Neural progenitor cell (in vitro differentiated cells): ENCODE measurements at places on chromosomes 2 and 18. TPM values are rescaled to one million over a fixed set of nuclear protein-coding genes. Genes with fewer than 3 reads are reported as not detected.

The GCG gene
- total RNA-seq: not detected in 2 replicates

The TMEM247 gene
- total RNA-seq: not detected in 2 replicates

The SLC5A6 gene
- total RNA-seq: 42.8 and 88.9 TPM in 2 replicates

The SNRPD1 gene
- total RNA-seq: 123 and 128 TPM in 2 replicates

The MEP1B gene
- total RNA-seq: not detected in 2 replicates

The DSC3 gene
- total RNA-seq: 1.2 and 1.8 TPM in 2 replicates

GRCh38 chr2:128510701-128511397 lies 192.2 kb upstream of the HS6ST1 start:
- H3K4me1 ChIP-seq: no peaks in the 10 kb centered on the region
- no peak overlapping the region for H3K27ac ChIP-seq
- DNase-seq: no peak
- no peaks in the 10 kb centered on the region for H3K36me3 ChIP-seq
- no peaks in the 10 kb centered on the region for H3K27me3 ChIP-seq

- H3K27me3 ChIP-seq: peaks cover 2% of the 10 kb centered on the region
- no peaks in the 10 kb centered on the region for H3K36me3 ChIP-seq
- H3K27ac ChIP-seq: no peak overlapping the region
- H3K4me1 ChIP-seq: peaks cover 19% of the 10 kb centered on the region
- no peak for DNase-seq
These were observed 51.9 kb downstream of the CACNB4 start for GRCh38 chr2:152046940-152047339.

DNA sequence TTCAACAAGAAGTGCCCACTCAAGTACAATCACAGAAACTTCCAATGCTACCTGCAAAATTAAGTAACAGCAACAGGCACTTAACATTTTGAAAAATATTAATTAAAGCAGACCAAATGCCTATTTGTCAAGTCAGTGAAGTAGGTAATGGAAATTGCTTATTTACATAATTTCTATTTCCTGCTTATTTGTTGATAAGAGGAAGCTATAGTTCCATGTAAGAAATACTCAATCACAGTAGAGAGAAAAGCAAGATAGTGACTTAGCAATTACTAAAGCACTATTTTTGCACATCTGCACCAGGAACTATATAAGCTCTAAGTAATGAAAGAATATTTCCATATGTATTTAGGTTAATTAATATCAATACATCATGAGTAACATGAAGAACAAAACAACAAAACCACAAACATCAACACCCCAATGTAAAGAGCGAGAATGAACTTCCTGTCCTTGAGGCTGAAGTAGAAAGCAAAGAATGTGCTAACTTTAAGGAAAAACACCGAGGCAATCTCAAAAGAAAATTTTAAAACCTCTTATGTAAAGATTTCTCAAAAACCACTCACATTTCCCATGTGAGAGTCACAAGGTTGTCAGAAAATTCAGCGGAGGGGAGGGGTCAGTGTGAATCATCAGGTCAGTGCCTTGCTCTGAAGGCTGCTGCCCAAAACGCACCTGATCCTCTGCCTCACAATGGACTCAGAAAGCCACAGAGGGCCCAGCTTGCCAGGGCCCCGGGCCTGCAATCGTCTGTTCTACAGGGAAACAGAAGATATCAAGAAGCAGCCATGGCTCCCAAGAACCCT lies 12.5 kb downstream of the NPC1 start:
- H3K4me3 ChIP-seq: no peak overlapping the region
- DNase-seq: no peak
- peaks cover under 1% of the 10 kb centered on the region for H3K4me1 ChIP-seq
- H3K27me3 ChIP-seq: no peaks in the 10 kb centered on the region
- no peak overlapping the region for H3K27ac ChIP-seq
- H3K36me3 ChIP-seq: no peaks in the 10 kb centered on the region

DNA sequence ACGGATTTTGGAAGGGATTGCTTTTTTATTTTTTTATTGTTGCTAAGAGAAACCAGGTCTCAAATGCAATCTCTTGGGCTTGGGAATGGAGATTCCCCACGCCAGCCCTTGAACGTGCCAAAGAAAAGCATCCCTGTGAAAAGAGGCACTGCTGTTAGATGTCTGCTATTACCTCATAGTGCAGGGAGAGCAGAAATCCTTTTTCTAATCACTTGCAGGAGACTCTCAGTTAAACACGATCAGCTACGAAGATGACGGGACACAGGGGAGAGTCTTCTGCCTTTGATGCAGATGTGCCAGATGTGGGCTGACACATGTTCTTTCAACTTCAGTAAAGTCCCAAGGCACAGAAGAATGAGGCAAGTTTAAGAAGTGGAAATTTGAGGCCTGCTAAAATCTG lies 381.6 kb upstream of the TRIB2 start:
- no peaks in the 10 kb centered on the region for H3K36me3 ChIP-seq
- H3K4me1 ChIP-seq: no peaks in the 10 kb centered on the region
- H3K27ac ChIP-seq: no peak overlapping the region
- H3K27me3 ChIP-seq: no peaks in the 10 kb centered on the region

- DNase-seq: no peak
- no peaks in the 10 kb centered on the region for H3K36me3 ChIP-seq
These were observed 249.4 kb downstream of the NRXN1 start for GRCh38 chr2:50782543-50782942.

DNA sequence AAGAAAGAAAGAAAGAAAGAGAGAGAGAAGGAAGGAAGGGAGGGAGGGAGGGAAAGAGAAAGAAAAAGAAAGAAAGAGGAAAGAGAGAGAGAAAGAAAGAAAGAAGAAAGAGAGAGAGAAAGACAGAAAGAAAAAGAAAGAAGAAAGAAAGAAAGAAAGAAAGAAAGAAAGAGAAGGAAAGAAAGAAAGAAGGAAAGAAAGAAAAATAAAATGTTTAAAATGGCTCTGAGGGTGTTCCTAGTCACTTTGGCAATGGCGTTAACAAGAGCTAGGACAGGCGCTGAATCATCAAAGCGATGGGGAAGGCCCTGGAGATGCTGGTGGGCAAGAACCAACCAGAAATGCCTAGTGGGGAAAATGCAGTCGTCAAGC lies 77.8 kb upstream of the GPC1 start:
- no peak overlapping the region for H3K27ac ChIP-seq
- no peak overlapping the region for H3K4me3 ChIP-seq
- H3K36me3 ChIP-seq: no peaks in the 10 kb centered on the region
- H3K27me3 ChIP-seq: no peaks in the 10 kb centered on the region

DNA sequence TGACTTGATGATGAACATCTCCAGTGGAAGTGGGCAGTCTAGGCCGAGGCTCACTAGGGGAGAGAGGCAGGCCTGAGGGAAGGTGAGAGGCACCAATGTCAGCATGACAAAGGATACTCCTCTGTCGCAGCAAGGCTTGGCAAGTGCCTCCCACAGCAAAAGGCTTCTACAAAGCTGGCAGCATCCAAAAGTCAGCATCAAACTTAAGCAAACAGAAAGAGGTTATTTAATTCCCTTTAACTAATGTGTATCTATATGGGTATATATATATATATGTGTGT lies 41.6 kb downstream of the NIFK start:
- no peak overlapping the region for H3K4me3 ChIP-seq
- H3K36me3 ChIP-seq: no peaks in the 10 kb centered on the region
- H3K4me1 ChIP-seq: no peaks in the 10 kb centered on the region
- no peak overlapping the region for H3K27ac ChIP-seq
- no peak for DNase-seq

GRCh38 chr2:162277381-162277780 lies 34.1 kb upstream of the FAP start:
- no peaks in the 10 kb centered on the region for H3K4me1 ChIP-seq
- H3K4me3 ChIP-seq: no peak overlapping the region
- no peaks in the 10 kb centered on the region for H3K36me3 ChIP-seq
- no peaks in the 10 kb centered on the region for H3K27me3 ChIP-seq
- no peak for DNase-seq

GRCh38 chr18:73948497-73948896 lies 199.1 kb downstream of the FBXO15 start:
- H3K36me3 ChIP-seq: no peaks in the 10 kb centered on the region
- DNase-seq: no peak
- no peak overlapping the region for H3K4me3 ChIP-seq
- no peak overlapping the region for H3K27ac ChIP-seq
- H3K27me3 ChIP-seq: no peaks in the 10 kb centered on the region
- H3K4me1 ChIP-seq: no peaks in the 10 kb centered on the region

DNA sequence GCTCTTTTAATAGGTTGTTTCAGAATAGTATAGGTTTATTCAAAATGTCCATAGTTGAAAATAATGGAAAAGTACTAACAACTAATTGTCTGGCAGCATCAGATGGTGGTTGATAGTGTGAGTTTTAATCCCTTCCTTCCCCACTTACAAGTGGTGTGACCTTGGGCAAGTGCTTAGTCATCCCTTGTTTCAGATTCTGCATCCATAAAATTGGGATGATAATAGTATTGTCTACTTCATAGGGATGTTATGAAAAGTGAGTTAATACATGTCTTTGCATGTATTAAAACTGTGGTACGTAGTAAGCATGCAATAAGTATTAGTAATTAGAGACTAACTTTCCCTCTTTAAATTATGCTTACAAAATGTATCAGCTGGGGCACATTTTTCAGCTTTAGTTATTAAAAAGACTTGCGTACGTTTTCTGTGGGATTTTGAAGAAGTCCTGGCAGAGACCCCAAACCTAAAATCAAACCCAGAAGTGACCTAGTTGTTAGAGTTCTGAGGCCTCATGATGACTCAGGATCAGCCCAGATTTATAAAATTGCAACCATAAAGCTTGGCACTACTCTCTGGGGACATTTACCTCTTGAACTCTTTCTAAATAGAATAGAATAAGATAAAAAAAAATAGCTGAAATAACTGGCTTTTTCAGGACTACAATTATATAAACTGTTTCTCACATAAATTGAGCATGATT lies 8.6 kb downstream of the ITGA4 start:
- H3K4me1 ChIP-seq: no peaks in the 10 kb centered on the region
- no peak for DNase-seq
- peaks cover 8% of the 10 kb centered on the region for H3K27me3 ChIP-seq
- no peaks in the 10 kb centered on the region for H3K36me3 ChIP-seq
- H3K4me3 ChIP-seq: no peak overlapping the region
- no peak overlapping the region for H3K27ac ChIP-seq

DNA sequence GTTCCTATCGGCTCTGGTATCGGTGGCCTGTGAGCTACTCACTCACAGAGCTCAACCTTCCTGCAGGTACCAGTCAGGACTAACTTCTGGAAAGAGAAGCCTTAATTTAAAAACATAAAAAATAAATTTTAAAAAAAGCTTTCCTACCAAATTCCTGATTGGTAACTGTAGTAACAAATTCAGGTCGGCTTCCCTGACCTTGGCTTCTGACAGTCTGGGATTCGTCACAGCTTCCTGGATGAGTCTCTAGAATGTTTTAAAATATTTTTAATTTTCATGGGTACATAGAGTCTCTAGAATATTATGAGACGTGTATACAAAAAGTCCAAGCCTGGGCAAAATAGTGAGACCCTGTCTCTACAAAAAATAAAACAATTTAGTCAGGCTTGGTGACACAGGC lies 45.0 kb upstream of the MTCL1 start:
- H3K4me1 ChIP-seq: peaks cover 30% of the 10 kb centered on the region
- no peak overlapping the region for H3K27ac ChIP-seq
- no peak for DNase-seq
- no peaks in the 10 kb centered on the region for H3K36me3 ChIP-seq
- no peaks in the 10 kb centered on the region for H3K27me3 ChIP-seq
- H3K4me3 ChIP-seq: no peak overlapping the region

GRCh38 chr18:58194028-58194427 lies 150.0 kb downstream of the NEDD4L start:
- no peak overlapping the region for H3K4me3 ChIP-seq
- H3K27me3 ChIP-seq: peaks cover 11% of the 10 kb centered on the region
- no peak overlapping the region for H3K27ac ChIP-seq
- peak; percentile 63 for DNase-seq
- peaks cover 15% of the 10 kb centered on the region for H3K4me1 ChIP-seq
- no peaks in the 10 kb centered on the region for H3K36me3 ChIP-seq

DNA sequence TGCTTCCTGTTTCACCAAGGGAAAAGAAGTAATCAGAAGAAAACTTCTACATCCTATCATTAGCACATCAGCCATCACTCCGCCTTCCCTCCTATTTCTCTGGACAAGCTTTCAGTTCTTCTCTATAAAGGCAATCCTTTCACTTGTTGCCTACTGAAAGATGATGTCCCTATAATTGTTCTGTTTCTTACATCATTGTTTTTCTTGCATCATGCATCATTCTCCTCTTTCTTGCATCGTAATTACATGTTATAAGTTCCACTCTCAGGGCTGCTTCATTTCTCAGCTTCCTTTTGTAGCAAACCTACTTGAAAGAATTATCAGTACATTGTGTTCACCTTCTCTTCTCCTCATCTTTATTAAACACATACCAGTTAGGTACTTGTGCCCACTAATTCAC lies 7.2 kb downstream of the SLC30A6 start:
- no peak overlapping the region for H3K27ac ChIP-seq
- H3K27me3 ChIP-seq: no peaks in the 10 kb centered on the region
- H3K4me1 ChIP-seq: no peaks in the 10 kb centered on the region
- H3K4me3 ChIP-seq: no peak overlapping the region

DNA sequence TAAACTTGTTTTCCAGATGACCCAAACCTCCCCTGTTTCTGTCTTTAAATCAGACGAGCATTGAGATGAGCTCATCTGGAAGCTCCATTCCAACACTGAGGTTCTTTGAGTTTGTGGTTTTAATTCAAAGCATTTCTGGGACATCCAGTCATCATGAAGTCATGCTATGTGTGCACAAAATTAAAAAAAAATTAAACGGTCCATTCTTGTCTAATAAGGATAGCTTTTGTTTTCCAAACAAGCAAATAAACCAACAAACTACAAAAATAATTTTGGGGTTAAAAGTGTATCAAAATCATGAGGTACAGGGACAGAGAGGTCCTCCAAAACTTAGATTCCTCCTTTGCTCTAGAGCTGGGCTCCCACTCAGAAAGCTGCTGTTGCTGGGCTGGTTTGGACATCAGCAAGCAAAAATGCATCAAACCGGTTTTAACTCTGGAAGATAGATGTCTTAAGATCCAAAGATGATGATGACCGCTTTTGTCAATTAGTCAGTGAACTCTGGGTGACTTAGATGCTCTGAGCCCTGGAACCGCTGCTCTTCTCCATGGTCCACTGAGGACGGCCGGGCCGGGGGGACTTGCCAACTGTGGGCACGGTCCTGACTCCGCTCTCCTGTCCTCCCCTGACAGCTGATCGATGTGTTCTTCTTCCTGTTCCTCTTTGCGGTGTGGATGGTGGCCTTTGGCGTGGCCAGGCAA lies 65.4 kb downstream of the TRPM8 start:
- H3K36me3 ChIP-seq: no peaks in the 10 kb centered on the region
- peaks cover under 1% of the 10 kb centered on the region for H3K4me1 ChIP-seq
- no peak overlapping the region for H3K4me3 ChIP-seq
- DNase-seq: no peak
- no peaks in the 10 kb centered on the region for H3K27me3 ChIP-seq
- no peak overlapping the region for H3K27ac ChIP-seq

- H3K27me3 ChIP-seq: no peaks in the 10 kb centered on the region
- no peak overlapping the region for H3K27ac ChIP-seq
- no peaks in the 10 kb centered on the region for H3K36me3 ChIP-seq
- no peak for DNase-seq
These were observed 86.5 kb upstream of the FAM117B start for GRCh38 chr2:202548240-202548639.

GRCh38 chr2:20064841-20065240 lies 13.4 kb upstream of the LAPTM4A start:
- no peak overlapping the region for H3K27ac ChIP-seq
- DNase-seq: no peak
- no peaks in the 10 kb centered on the region for H3K4me1 ChIP-seq
- no peak overlapping the region for H3K4me3 ChIP-seq
- no peaks in the 10 kb centered on the region for H3K36me3 ChIP-seq
- no peaks in the 10 kb centered on the region for H3K27me3 ChIP-seq
